ENCODE measurements at places on chromosomes 2 and 18. TPM values are rescaled to one million over a fixed set of nuclear protein-coding genes. Genes with fewer than 3 reads are reported as not detected.
A peak's percentile ranks its signal among the peaks of the same experiment; 100 is the strongest.

- H3K4me3 ChIP-seq, result no peak overlapping the region
- no peak for DNase-seq
- no peaks in the 10 kb centered on the region for H3K27me3 ChIP-seq
These were observed 57.7 kb downstream of the ROCK2 start for GRCh38 chr2:11286749-11287148.

GRCh38 chr2:159086342-159086741 is 117.9 kb downstream of the TANC1 start:
- no peaks in the 10 kb centered on the region for H3K36me3 ChIP-seq
- no peak for DNase-seq
- H3K27me3 ChIP-seq, result no peaks in the 10 kb centered on the region
- H3K4me1 ChIP-seq, result peaks cover 56% of the 10 kb centered on the region

Gene LYPD6B
- not detected for total RNA-seq

DNA sequence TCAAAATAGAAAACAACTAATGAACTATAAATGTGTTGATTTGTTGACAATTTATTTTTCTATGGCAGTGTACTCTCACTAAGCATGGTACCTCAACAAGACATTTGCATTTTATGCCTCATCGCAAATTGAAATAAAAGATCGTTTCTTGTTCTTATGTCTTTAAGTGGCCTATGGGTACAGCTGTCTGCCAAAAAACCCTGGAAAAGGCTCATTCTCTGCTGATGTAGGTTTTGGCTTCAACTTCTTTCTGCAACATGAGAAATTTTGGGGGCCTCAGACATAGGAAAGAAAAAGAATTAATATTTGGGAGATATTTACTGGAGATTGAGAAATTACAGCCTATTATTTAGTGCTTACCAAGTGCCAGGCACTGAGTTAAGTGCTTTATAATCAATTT is 205.1 kb upstream of the DPP10 start:
- H3K27me3 ChIP-seq, result no peaks in the 10 kb centered on the region
- no peak for DNase-seq
- no peak overlapping the region for H3K27ac ChIP-seq
- no peak overlapping the region for H3K4me3 ChIP-seq
- no peaks in the 10 kb centered on the region for H3K4me1 ChIP-seq
- no peaks in the 10 kb centered on the region for H3K36me3 ChIP-seq

Gene KCNF1
- total RNA-seq, result 1.1 TPM

- H3K27ac ChIP-seq, result no peak overlapping the region
- H3K4me3 ChIP-seq, result peak overlapping the region; percentile 96
- no peaks in the 10 kb centered on the region for H3K36me3 ChIP-seq
- H3K27me3 ChIP-seq, result no peaks in the 10 kb centered on the region
- DNase-seq, result no peak
These were observed 1.7 kb downstream of the MIB1 start for GRCh38 chr18:21742315-21742687.

Gene NHEJ1
- 26.8 TPM for total RNA-seq

Gene SCN7A
- 0.39 TPM for total RNA-seq

Measured in neural crest cell (in vitro differentiated cells).